Left colon (tissue), 2 donors: ENCODE measurements at places on chromosomes 4 and X.

- no peak for DNase-seq
Measured at GRCh38 chrX:78595901-78596502, 63.1 kb downstream of the RTL3 start.

GRCh38 chrX:120251471-120252011 is 929 bp downstream of the ZBTB33 start:
- peak; percentile 38 for DNase-seq

DNA sequence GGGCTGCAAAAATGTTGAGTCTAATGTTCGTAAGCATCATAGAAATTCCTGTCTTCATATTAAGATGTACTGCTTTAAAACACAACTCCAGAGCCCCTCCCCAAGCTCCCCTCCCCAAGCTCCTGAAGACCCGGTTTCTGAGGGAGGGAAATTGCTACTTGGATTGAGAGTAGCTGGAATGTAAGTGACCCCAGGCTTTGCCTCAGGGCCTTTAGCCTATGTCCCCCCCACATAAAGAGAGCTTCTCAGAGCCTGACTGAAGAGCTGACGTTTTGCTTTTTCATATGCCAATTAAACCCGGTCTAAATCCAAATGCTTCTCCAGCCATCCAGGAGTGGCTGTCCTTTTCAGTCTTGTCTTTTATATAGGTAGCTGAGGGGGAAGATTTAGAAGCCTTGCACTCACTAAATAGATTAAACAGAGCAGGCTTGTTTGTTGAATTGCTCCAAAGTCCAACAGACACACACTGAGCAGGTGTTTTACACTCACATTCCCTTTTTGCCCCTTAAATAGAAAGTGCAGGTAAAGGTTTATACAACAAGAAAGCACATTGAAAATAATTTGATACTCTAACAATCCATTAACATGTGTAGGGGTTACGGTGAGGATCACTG is 19.6 kb downstream of the ARX start:
- no peak for DNase-seq

GRCh38 chr4:41989994-41990364 is 351 bp upstream of the SLC30A9 start:
- no peak for DNase-seq

- no peak for DNase-seq
Measured at GRCh38 chrX:1813809-1814208, 198.9 kb downstream of the ASMT start.

- DNase-seq, result no peak
Measured at GRCh38 chr4:121146530-121146929, 17.6 kb downstream of the TNIP3 start.

DNA sequence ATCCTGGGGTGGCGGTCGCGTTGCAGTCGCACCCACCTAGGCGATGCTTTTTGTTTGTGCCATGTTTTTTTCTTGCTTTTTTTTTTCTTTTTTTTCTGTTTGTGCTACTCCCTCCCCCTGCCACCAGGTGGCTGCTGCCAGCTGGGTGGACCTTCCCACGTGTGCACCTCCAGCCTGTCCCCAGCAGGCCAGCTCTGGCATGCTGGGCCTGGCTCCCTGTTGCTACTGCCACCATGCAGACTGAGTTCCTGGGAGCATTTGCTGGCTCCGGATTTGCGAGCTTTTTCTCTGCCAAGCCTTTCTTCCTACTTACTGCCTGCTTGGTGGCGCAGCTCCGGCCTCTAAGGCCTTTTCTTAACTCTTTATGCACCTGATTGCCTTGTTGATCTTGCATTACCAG is 161.2 kb upstream of the WDFY3 start:
- no peak for DNase-seq

DNA sequence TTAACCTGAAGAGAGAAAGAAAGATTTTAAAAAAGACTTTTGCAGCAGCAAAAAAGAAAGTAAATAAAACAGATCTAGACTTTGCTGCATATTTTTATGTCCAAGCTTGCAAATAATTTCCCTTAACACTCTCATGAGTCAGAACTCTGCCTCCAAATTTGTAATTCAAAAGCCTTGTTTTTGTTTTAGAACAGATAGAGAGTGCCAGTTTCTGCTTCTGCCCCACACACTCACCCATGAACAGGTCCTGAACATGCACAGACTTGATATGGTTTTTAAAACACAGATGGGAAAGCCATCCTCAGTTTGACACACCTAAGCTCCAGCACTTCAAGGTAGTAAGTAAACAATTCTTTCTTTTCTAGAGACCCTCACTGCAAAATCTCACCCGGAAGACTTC is 39.7 kb upstream of the VCX3B start:
- DNase-seq, result no peak

DNA sequence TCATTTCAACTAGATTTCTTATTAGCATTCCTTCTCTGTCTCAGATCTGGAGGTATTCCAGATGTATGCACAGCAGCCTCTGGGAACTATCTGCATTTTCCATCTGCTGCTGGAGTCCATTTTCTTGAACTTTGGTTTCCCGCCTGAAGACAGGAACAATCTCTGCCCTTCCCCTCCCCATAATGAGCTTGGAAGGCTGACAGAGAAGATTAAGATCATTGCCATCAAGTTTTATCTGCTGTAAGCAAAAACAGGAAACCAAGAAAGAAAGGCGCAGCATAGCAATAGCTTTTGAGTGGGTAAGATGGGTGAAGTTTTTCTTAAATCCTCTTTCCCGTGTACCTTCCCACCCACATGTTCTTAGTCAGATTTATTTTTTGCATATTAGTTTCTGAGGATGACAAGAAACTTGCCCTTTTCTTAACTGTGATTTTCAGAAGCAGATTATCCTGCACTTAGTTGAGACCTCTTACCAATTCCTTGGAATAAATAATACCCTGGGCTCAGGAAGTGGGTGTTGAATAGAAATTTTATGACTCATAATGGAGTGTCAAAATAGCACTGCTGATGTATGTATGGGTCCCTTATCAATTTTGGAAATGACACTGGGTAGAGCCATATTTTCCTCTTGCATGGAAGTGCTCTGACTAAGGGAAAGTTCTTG is 78.3 kb downstream of the CT47B1 start:
- no peak for DNase-seq

DNA sequence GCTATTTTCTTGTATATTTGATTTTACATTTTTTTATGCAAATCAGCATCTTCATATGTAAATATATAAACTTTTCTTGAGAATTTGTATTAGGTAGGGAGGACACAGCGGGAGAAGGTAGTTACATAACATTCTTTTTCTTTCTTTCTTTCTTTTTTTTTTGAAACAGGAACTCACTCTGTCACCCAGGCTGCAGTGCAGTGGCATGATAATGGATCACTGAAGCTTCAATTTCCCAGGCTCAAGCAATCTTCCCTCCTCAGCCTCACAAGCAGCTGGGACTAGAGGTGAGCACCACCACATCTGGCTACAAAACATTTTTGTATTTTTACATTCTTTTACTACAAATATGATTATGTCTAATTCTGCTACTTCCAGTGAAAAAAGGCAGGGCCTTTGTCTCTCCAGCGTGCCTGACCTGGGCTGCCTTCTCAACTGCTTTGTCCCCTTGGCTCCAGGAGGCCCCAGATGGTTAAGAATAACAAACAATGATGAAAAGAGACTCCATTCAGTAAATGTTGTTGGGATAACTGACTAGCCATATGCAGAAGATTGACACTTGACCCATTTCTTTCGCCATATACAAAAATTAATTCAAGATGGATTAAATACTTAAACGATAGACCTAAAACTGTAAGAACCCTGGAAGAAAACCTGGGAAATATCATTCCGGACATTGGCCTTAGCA is 46.5 kb upstream of the FAT4 start:
- no peak for DNase-seq

DNA sequence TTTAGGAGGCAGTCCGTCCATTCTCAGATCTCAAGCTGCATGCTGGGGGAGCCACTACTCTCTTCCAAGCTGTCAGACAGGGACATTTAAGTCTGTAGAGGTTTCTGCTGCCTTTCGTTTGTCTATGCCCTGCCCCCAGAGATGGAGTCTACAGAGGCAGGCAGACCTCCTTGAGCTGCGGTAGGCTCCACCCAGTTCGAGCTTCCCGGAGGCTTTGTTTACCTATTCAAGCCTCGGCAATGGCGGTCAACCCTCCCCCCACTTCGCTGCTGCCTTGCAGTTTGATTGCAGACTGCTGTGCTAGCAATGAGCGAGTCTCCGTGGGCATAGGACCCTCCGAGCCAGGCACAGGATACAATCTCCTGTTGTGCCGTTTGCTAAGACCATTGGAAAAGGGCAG is 10.7 kb upstream of the ADH5 start:
- no peak for DNase-seq

DNA sequence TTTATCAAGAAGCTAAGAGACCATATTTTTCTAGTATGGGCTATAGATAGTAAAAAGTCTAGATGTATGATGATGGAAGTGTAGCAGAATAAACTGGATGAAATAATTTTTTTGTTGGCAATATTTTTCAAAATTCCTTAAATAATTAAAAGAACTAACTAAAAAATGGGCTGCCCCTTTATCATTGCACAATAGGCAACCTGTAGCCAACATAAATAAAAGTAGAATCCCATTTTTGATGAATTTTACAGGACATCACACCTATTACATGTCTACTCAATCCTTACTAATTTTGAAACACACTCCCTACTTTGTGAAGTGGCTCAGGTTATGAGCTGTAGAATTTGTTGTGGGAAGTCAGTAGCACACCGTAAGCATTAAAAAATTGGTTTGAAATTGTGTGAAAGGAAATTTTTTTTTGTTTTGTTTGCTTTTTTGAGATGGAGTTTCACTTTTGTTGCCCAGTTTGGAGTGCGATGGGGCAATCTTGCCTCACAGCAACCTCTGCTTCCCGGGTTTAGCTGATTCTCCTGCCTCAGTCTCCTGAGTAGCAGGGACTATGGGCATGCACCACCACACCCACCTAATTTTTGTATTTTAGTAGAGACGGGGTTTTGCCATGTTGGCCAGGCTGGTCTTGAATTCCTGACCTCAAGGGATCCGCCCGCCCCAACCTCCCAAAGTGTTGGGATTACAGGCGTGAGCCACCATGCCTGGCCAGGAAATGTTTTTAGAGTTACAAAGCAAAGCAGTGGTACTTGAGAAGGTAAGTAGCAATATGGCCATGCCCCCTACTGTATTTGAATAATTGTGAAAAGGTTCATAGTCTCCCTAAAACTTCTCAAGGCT is 8.9 kb upstream of the RUFY3 start:
- DNase-seq, result no peak

GRCh38 chr4:84916227-84916626 is 50.3 kb downstream of the WDFY3 start:
- DNase-seq, result no peak

- DNase-seq, result no peak
Measured at GRCh38 chrX:32618154-32618553, 593.2 kb downstream of the DMD start.

- no peak for DNase-seq
Measured at GRCh38 chr4:153018031-153018430, 81.9 kb downstream of the FHDC1 start.

DNA sequence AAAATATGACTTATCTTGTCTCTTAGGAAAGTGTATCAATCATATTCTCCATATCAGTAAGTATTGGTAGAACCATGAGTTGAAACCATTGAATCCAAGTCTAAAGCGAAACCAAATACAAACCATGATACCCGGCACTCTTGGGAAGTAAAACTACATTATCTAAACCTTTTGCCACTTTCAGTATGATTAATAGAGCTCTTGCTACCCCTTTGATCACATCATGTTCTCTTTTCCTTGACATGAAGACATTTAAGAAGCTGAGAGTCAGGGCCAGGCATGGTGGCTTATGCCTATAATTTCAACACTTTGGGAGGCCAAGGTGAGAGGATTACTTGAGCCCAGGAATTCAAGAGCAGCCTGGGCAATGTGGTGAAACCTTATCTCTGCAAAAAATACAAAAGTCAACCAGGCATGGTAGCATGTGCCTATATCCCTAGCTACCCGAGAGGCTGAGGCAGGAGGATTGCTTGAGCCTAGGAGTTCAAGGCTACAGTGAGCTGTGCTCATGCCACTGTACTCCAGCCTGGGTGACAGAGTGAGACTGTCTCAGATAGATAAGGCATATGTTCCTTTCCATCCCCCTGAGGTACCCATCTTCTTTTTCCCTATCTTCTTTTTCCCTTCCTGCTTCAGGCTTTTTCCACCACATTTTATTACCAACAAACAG is 45.4 kb downstream of the CEP135 start:
- no peak for DNase-seq

GRCh38 chrX:9048801-9049200 is 14.9 kb upstream of the FAM9B start:
- no peak for DNase-seq

DNA sequence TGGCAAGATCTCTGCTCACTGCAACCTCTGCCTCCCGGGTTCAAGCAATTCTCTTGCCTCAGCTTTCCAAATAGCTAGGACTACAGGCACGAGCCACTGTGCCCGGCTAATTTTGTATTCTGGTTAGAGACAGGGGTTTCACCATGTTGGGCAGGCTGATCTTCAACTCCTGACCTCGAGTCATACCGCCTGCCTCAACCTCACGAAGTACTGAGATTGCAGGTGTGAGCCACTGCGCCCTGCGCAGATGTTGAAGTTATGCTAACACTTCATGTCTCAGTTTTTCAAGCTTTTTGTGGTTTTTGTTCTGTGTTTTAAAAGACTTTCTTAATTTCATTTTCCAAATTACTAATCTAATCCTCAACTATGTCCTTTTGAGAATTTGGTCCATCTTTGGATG is 154.4 kb upstream of the TLL1 start:
- DNase-seq, result no peak

DNA sequence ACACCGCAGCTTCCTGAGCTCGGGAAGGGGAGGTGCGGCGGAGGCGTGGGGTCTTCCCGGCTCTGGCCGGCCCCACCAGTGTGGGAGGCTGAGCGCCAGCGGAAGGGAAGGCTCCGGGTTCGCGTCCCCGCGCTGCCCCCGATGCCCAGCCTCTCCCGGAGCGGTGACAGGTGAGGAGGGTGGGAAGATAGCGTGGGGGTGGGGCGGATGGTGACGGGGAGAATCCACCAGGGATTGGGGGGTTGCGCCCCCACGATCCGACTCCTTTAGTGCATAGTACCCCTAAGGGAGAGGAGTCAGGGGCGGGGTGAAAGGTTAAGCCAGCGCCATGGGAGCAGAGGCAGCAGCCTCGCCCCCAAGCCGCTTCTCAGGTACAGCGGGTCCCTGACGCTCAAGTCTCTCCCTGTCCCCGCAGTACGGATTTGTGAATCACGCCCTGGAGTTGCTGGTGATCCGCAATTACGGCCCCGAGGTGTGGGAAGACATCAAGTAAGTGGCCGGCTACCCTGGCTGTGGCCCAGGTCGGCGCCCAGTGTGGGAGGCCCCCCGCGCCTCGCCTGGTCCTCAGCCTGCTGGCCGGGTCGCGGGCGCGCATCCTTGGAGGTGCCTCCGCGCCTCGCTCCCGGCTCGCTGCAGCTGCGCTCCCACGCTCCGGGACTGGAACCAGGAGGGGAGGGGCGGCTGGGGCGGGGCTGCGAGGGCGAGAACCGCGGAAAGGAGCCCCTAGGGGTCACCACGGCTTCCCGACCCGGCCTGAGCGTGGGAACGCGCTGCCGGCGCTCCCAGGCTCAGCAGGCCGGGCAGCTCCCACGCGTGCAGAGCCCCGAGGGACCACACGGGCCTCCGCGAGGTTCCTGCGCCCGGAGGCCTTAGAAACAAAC is 791 bp downstream of the GUCY1B1 start:
- DNase-seq, result peak; percentile 31

GRCh38 chr4:5618051-5618960 is 90.1 kb downstream of the EVC2 start:
- DNase-seq, result no peak
